ENCODE measurements at places on chromosomes 3 and 15.

DNA sequence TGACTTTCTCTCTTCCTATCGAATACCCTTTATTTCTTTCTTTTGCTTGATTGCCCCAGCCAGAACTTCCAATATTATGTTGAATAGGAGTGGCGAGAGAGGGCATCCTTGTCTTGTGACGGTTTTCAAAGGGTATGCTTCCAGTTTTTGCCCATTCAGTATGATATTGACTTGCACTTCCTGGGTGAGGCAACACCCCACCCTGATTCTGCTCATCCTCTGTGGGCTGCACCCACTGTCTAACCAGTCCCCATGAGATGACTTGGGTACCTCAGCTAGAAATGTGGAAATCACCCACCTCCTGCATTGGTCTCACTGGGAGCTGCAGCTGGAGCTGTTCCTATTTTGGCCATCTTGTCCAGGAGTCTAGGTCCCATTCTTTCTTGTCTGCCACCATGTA is 44.8 kb upstream of the KCNH8 start:
- no peak for DNase-seq

GRCh38 chr15:66704803-66705153 is 2.7 kb downstream of the SMAD6 start:
- no peak for DNase-seq

DNA sequence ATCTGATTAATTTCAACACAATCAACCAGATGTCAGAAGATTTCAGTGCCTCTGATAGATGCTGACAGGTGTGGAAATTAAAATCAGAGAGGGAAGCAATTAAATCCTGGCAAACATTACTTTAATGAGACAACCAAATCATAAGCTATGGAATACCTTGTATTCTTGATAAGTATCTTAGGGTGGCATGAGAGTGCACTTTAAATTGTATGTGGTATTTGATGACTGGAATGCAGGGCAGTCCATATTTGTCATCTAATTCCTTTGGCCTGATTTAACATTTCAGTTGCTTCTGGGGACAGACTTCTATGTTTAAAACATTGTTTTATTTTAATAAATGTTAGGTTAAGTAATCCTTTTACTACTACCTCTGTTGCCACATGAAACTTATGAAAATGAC is 184.1 kb downstream of the LPP start:
- no peak for DNase-seq

GRCh38 chr3:39202094-39202493 is 9.7 kb upstream of the XIRP1 start:
- no peak for DNase-seq

DNA sequence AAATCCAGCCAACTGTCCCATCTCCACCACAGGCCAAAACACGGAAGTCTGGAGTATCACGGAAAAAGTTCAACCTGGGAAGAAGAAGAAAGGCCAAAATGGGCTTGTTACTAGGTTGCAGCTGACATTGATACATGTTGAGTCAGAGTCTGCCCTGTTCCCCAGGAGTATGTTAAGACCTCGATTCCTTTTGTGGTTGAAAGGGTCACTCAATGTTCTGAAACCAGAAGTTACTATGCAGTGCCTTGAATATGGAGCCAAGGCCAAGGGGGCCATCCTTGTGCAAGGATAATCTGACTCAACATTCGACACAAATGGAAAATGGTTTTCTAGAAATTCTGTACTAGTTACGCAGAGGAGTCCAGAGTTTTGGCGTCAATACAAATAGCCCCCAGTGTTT is 104.2 kb downstream of the DGKG start:
- no peak for DNase-seq

DNA sequence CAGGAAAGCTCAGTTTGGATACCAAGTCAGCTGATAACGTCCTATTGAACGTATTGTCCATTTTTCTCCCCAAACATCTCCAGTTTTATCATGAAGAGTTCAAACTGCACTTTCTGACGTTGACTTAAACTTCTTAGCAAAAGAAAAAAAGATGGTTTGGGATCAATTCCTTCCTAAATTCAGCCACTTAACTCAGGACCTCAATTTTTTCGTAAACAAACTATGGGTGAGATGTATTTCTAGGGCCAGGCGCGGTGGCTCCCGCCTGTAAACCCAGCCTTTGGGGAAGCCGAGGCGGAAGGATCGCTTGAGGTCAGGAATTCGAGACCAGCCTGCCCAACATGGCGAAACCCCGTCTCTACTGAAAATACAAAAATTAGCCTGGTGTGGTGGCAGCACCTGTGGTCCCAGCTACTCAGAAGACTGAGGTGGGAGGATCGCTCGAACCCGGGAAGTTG is 464 bp upstream of the MRPS25 start:
- DNase-seq: no peak

GRCh38 chr3:37999836-38000235 is 9.2 kb downstream of the VILL start:
- no peak for DNase-seq

- no peak for DNase-seq
Observed at GRCh38 chr3:155585384-155585783, 159.5 kb downstream of the PLCH1 start.

- no peak for DNase-seq
Observed at GRCh38 chr3:69288161-69288895, 97.6 kb downstream of the FRMD4B start.

DNA sequence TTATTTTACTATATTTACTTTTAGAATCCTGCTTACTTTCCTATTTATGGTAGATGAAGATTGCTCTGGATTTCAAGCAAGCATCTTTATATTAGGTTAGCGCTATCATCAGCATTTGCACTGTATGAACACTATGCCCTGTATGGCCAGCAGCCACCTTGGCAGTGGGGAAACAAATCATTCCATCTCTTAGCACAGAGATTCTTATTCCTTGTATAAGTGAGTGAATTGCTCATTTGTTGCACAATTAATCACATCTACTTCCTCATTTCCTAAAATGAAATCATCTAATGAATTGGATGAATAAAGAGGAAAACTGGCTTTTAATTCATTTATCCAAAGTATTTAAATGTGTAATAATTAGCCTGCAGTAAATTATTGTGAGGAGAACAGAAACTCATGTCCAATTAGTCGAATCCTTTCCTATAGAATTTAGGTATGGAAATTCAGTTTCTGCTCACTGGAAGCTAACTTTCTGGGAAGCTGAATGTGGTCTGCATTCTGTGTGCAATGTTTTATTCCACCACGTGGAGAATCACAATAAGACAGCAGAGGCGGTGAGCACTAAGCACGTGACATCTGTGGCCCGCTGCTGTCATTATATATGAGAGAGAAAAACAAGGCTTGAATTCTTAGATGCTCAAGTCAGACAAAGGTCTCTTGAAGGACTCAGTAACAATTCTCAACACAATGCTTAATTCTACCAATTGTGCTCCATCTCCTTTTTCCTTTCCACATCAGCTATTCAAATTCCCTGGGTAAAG is 93.4 kb downstream of the PEX5L start:
- DNase-seq: no peak

DNA sequence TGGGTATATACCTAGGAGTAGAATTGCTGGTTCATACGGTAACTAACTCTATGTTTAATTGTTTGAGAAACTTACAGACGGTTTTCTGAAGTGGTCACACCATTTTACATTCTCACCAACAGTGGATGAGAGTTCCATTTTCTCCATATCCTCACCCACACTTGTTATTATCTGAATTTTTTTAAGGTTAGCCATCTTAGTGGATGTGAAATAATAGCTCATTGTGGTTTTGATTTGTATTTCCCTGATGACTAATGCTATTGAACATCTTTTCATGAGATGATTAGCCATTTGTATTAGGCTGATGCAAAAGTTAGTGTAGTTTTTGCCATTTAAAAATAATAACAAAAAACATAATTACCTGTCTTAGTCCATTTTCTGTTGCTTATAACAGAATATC is 18.6 kb downstream of the CSTA start:
- no peak for DNase-seq

- DNase-seq: no peak
Observed at GRCh38 chr3:152076148-152076547, 192.6 kb upstream of the MBNL1 start.

GRCh38 chr15:33113666-33114373 is 80.7 kb downstream of the FMN1 start:
- DNase-seq: no peak

DNA sequence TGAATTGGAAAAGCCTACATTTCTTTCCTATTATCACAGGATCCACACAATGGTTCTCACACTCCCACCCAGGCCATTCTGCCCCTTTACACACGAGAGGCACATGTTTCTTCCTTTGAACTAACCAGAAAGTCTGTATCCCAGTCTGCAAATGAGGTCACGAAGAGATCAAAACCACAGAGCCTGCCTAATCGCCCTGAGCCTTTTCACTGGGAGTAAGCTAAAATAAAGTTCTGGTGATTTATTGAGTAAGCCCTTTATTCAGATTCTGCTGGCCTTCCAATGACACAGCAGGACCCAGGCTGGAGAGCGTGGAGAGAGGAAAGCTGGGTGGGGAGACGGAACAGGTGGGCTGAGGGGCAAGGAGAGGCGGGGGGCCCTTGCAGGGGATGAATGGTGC is 78.7 kb downstream of the ATP1B3 start:
- DNase-seq: no peak

GRCh38 chr15:81418891-81419290 is 44.9 kb upstream of the TMC3 start:
- DNase-seq: no peak

DNA sequence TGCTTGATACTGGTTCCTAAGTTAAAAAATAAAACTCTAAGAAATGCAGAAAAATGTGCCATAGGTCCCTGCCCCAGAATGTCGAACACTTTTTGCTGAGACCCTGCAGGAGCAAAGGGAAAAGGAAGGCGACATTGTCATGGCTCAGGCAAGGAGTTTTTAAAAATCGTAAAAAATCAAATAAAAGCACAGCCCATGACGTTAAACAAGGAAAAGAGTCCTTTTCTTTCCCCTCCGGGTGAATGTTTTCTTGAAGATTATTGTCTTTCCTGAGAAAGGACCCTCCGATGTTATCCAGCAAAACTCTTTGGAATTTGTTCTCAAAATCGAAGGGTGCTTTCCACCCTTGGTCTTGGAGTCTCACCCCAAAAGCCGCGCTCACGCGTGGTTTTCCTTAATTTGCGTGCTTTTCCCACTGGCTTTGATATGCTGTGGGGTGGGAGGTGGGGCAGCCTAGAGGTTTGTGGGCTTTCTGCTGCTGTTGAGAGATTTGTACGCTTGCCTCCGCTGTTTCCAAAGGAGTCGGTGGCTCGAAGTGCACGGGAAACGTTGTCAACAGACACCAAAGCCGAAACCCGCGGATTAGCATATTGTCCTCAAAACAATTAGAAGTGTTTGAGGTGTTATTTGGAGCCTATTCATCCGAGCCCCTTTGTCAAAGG is 2.9 kb downstream of the SOX14 start:
- DNase-seq: no peak

DNA sequence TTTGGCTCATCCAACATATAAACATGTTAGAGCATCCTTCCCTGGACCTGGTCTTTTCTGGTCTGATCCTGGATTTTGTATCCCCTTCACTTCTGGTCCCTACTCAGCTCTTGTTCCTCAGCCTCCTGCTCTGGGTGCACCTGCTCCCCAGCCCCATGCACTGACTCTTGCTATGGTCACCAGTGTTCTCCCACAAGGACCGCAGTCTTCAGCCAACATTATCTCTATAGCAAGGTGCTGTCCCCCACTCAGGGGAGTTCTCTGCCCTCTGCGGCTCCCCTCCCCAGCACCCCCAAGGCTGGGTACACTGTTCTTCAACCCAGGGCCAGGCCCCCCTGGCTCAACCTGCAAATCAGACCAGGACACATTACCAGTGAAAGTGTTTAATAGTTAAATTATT is 80.2 kb downstream of the SEC22A start:
- no peak for DNase-seq

- no peak for DNase-seq
Observed at GRCh38 chr15:25525741-25526140, 86.9 kb upstream of the UBE3A start.

DNA sequence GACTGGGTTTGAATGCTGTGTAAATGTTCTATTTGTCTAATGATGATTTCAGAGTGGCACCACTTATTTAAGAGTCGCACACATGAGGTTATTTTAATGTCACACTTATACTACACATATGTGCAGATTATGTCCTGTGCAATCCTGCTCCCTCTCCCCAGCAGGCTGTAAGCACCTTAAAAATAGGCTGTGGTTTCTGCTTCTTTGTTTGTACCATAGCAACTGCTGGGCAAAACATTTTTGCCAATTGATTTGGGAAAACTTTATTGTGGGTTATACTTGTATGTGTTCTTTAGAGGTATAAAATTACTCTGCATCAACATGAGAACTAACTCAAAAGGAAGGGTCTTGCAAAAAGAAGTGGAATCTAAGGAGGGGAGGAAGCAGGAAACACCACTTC is 318.5 kb downstream of the NTRK3 start:
- no peak for DNase-seq

DNA sequence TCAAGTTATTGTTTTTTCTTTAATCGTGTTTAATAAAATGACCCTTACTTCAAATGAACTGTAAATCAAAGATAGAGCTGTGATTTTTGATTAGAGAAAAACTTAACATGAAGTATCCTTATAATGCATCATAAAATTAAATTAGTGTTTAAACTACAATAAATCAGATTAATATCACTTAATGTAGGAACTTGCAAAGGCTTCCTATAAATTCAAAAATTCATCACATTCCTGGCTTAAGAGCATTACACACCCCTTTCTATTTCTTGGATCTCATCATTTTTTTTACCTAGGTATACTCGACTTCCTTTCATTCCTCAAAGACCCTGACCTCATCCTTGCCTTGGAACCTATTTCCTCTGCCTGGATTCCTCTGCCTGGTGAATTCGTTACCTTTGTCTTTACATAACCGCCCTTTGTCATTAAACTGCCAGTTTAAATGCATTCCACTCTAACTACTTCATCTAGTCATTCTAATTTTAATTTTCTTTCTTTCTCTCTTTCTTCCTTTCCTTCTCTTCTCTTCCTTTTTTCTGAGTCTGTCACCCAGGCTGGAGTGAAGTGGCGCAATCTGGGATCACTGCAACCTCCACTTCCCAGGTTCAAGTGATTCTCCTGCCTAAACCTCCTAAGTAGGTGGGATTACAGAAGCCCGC is 1244.5 kb downstream of the OTOL1 start:
- DNase-seq: no peak

DNA sequence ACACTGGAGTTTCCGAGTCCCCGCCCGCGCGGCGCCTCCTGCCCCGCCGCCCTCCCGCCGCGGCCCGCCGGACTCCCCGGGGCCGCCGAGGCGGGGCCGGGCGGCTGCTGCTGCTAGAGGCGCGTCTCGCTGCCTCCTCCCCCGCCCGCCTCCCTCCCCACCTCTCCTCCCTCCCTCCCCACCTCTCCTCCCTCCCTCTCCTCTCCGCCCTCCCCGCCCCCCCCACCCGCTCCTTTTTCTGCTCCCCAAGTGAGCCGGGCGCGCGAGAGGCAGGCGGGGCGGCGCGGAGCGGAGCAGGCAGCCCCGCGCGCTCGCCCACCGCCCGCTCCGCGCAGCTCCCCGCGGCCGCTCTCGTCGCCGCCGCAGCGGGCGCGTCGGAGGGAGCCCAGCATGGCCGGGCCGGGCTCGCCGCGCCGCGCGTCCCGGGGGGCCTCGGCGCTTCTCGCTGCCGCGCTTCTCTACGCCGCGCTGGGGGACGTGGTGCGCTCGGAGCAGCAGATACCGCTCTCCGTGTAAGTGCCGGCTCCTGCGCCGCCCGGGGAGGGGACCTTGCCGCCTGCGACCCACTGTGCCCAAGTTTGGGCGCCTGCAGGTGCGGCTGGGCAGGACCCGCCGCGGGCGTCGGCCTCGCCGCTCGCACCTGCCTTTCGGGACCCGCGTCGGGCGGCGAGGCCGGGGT is at the start of gene CACNA2D3:
Gene CACNA2D3 (plus strand): TSS at position 229 of the 679 bp plus-strand sequence.
- no peak for DNase-seq

GRCh38 chr15:67465196-67465952 is 55.6 kb upstream of the C15orf61 start:
- DNase-seq: no peak

Measured in activated T-helper 2 cell treated with anti-CD3 and anti-CD28 coated beads, Interferon-gamma antibody, Interleukin-2, Interleukin-4, amounts not matched to agents 10 μg/mL and 5 μg/mL and 100 μg/mL, durations not matched to agents 14 hours and 24 hours and 36 hours (primary cell).